ENCODE measurements at places on chromosomes 11 and 22. TPM values are rescaled to one million over a fixed set of nuclear protein-coding genes. Genes with fewer than 3 reads are reported as not detected.

DNA sequence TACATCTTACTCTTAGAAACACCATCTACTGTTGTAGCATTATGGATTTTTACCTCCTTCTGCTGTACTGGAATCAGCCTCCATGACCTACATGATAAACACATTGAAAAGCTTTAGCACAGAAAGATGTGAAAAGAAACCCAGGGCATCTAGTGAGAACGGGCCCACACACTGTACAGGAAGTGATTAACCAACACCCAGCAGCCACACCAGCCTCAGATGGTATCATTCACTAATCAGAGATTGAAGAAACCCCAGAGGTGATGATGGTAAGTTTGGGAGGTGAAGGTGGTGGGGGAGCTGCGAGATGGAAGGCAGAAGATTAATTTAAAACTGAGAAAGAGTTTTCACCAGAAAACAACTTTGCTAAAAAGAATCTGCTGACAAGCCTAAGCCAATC is 46.1 kb downstream of the RASSF10 start:
- DNase-seq: no peak

DNA sequence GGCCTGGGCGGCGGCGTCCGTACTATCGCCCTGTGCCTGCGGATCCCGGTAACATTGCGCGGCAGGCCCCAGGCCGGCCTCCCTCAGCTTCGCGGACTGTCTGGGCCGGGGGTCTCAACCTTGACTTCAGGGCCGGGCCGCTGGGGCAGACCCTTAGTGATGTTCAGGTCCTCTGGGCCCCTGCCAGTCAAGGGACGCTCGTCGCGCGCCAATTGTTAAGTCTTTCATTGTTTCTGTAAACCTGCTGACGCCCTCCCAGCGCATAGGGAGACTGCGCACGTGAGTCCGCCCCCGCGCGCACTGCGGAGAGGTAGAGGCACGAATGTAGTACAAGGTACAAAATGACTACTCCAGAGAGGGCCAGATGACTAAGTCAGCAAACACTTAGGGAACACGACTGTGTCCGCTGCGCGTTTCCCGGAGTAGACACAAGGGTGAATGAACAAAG is 451 bp upstream of the HDHD5 start:
- no peak for DNase-seq

GRCh38 chr11:75147875-75148263 is 3.0 kb upstream of the SLCO2B1 start:
- DNase-seq: no peak

DNA sequence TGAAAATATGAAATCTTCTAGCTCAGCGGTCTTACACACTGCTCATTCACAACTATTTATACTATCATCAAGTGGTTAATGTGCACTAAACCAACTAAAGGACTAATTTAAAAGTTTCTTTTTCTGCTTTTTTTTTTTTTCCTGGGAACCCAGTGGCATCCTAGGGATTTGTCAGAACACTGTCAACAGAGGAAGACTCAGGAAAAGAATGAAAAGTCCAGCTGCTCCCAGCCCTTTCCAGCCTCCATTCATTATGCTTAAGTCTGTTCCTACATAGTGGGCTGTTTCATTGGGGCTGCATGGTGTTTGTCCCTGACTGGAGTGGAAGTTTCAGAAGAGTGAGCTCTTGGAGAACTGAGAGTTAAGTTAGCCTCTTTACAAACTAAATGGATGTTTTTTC is 391.1 kb downstream of the AASDHPPT start:
- no peak for DNase-seq

GRCh38 chr11:86692317-86692716 is 19.9 kb upstream of the ME3 start:
- no peak for DNase-seq

GRCh38 chr22:20663941-20664593 is 109.8 kb upstream of the SERPIND1 start:
- no peak for DNase-seq

- DNase-seq: no peak
These were observed 40.7 kb upstream of the RAB1B start for GRCh38 chr11:66227700-66228099.

The MALAT1 gene
- polyA plus RNA-seq: 3,869 TPM

The CEP126 gene
- 0.21 TPM for polyA plus RNA-seq

DNA sequence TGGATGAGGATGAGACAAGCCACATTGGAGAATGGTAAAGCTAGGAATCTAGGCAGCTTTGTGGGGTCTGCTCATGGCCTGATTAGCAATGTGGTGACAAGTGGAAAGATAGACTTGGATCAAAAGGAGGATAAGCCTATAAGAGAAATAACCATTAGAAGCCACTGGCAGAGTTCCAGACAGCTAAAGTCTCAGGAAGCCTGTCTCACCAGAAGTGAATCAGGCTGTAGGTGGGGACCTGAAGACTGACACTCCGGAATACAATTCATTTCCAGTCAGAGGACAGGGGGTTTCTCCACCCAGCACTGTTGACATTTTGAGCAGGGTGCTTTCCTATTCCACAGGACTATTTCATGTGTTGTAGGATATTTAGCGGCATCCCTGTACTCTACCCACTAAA is 129.7 kb downstream of the ARHGAP42 start:
- no peak for DNase-seq
